Activated CD4-positive, alpha-beta T cell treated with anti-CD3 and anti-CD28 coated beads, Interleukin-2, amount 10 ng/mL, durations not matched to agents 24 days and 14 days (primary cell): ENCODE measurements at places on chromosomes 5 and 9.

DNA sequence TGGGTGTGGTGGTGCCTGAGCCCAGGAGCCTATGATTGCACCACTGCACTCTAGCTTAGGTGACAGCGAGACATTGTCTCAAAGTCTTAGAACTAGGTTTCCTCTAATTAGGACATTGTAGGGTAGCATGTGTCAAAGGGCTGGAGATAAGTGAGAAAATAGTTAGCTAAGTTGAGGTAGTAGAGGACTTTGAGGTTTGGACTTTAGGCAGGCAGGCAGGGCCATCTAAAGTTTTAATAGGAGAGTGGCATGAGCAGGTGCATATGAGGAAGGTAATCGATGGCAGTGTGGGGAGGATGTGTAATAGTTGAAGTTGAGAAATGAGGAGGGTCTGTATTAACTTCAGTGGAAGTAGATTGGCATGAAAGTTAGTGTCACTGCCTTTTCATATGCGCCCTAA, 21.1 kb downstream of the CNOT6 start:
- H3K27me3 ChIP-seq = no peaks in the 10 kb centered on the region
- DNase-seq = no peak
- no peak overlapping the region for H3K4me3 ChIP-seq
- no peak overlapping the region for H3K27ac ChIP-seq

DNA sequence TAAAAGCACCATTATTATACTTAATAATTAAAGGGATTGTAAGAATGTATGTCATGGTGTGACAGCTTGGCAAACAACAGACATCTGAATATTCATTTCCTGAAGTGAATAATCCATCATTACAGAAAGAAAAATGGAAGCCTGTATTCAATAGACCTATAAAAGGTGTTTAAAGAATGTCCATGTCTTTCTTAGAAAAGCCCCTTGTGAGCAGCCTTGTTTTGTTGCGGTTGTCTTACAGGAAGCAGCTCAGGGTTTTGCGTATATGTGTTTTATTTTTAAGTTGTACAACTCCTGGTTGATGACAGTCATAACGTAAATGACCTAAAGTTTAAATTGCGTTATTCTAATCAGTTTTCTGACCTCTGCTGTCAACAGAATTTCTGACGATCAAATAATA, 53.8 kb downstream of the CAST start:
- no peak overlapping the region for H3K4me3 ChIP-seq
- no peaks in the 10 kb centered on the region for H3K27me3 ChIP-seq
- peak; percentile 45 for DNase-seq
- H3K27ac ChIP-seq = no peak overlapping the region
- H3K4me1 ChIP-seq = peaks cover 13% of the 10 kb centered on the region

DNA sequence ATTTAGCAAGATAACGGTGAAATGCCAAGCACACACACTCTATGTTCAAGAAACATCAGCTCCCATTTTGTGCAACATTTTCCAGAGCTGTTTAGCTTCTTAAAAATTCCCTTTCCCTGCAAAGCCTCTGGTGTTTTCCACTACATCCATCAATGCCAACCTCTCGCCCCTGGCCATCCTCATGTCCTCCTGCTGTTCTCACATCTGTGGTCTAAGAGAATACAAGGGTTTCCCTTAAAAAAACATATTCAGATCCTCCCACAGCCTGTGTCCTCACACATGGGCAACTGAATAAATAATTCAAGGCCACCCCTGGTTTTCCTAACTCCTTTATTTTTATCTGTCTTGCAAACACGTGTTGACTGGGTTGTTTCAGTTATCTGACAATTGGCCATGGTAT, 70.3 kb downstream of the PAPPA start:
- H3K4me1 ChIP-seq = no peaks in the 10 kb centered on the region
- H3K27ac ChIP-seq = no peak overlapping the region
- no peaks in the 10 kb centered on the region for H3K27me3 ChIP-seq
- no peak overlapping the region for H3K4me3 ChIP-seq
- no peaks in the 10 kb centered on the region for H3K36me3 ChIP-seq

GRCh38 chr9:13603921-13604320, 324.4 kb upstream of the MPDZ start:
- no peaks in the 10 kb centered on the region for H3K4me1 ChIP-seq
- no peak for DNase-seq
- no peaks in the 10 kb centered on the region for H3K27me3 ChIP-seq
- no peak overlapping the region for H3K4me3 ChIP-seq
- H3K36me3 ChIP-seq = no peaks in the 10 kb centered on the region
- no peak overlapping the region for H3K27ac ChIP-seq

DNA sequence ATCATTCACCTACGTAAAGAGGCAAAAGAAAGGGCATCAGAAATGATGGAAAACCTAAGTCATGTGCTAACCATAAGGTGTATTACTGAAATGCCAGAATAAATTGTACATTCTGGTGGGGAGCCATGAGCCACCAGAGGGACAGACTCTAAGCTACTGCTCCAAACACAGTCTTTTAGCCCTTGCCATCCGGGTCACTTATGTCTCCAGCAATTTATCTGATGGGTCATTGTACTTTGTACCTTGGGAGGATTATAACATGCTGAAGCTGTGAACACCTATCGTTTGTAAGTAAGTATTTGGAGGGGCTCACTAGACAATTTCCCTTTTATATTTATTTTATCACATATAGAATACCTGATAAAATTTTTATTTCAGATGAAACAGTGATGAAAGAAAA, 495.1 kb downstream of the KIF4B start:
- H3K27me3 ChIP-seq = no peaks in the 10 kb centered on the region
- H3K36me3 ChIP-seq = no peaks in the 10 kb centered on the region
- H3K4me3 ChIP-seq = no peak overlapping the region
- H3K4me1 ChIP-seq = no peaks in the 10 kb centered on the region
- no peak for DNase-seq

DNA sequence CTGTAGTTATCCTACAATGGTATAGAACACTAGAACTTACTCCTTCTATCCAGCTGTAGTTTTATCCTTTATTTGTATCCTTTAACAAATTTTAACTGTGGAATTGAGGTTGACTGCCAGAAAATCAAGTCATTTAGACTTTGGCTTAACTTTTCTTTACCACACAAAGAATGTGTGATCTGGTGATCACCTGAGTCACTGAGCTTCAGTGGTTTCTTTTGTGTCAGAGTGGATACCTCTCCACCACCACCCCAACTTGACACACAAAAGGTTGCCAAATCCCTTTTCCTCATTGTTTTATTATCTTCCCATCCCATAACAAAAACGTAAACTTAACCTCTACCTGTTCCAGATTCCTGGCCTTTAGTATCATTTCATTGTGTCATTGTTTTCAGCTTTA, 5.5 kb downstream of the OTULIN start:
- peak overlapping the region; percentile 76 for H3K27ac ChIP-seq
- H3K4me1 ChIP-seq = peaks cover 70% of the 10 kb centered on the region
- peak overlapping the region; percentile 42 for H3K4me3 ChIP-seq
- H3K27me3 ChIP-seq = no peaks in the 10 kb centered on the region
- H3K36me3 ChIP-seq = peaks cover 41% of the 10 kb centered on the region
- DNase-seq = no peak

DNA sequence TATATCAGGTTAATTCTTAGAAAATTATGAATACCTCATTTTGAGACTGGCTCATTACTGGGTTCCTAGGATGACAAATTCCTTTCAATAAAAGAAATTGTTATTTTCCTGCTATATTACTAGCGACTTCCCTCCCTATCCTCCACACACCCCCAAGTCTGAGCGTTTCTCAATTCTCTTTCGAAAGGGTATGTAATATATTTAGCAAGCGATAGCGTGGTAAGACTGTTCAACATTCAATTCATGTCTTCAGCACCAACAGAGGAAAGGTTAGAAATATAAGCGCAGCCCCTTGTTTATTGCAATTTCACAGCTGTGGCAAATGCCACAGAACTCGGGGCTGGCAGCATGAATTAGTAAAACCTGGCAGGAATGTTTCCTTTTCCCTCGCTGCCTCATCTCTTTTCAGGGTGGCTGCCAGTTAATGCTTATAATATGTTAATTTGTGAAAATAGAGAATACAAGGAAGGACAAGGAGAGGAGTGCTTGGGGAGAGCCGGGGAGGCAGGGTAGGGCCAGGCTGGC, 152.7 kb upstream of the TBCA start:
- DNase-seq = no peak
- H3K36me3 ChIP-seq = no peaks in the 10 kb centered on the region
- H3K27ac ChIP-seq = no peak overlapping the region
- H3K4me1 ChIP-seq = peaks cover 2% of the 10 kb centered on the region
- peaks cover 13% of the 10 kb centered on the region for H3K27me3 ChIP-seq

GRCh38 chr9:70060883-70061507, 17.3 kb downstream of the MAMDC2 start:
- no peaks in the 10 kb centered on the region for H3K27me3 ChIP-seq
- H3K27ac ChIP-seq = no peak overlapping the region
- H3K4me3 ChIP-seq = no peak overlapping the region
- no peak for DNase-seq

- H3K4me3 ChIP-seq = no peak overlapping the region
- H3K27ac ChIP-seq = no peak overlapping the region
- H3K4me1 ChIP-seq = no peaks in the 10 kb centered on the region
- H3K36me3 ChIP-seq = no peaks in the 10 kb centered on the region
- H3K27me3 ChIP-seq = no peaks in the 10 kb centered on the region
- DNase-seq = peak; percentile 68
Measured at GRCh38 chr5:145697251-145697990, 137.7 kb downstream of the PRELID2 start.

DNA sequence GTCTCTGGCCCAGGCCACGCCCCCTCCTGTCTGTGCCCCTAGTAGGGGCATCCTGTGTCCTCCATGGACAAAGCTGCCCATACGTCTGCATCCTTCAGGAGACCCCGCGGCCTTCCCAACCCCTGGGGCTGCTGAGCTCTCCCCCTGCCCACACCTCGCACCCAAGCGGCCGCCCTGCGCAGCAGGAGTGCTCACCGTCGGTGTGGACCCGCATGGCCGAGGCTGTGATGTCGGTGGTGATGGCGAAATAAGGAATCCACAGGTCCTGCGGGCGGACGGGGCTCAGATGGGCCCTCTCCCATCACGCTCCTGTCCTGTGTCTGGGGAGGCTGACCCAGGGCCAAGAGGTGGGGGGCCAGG, 4.8 kb upstream of the NSMF start:
- H3K4me1 ChIP-seq = peaks cover 2% of the 10 kb centered on the region
- peaks cover 4% of the 10 kb centered on the region for H3K27me3 ChIP-seq
- no peak overlapping the region for H3K27ac ChIP-seq
- no peaks in the 10 kb centered on the region for H3K36me3 ChIP-seq
- no peak overlapping the region for H3K4me3 ChIP-seq
- DNase-seq = no peak

GRCh38 chr9:124258607-124259157, 933 bp downstream of the NEK6 start:
- peak overlapping the region; percentile 94 for H3K4me3 ChIP-seq
- peaks cover 47% of the 10 kb centered on the region for H3K27me3 ChIP-seq
- peaks cover 54% of the 10 kb centered on the region for H3K4me1 ChIP-seq
- peaks cover 7% of the 10 kb centered on the region for H3K36me3 ChIP-seq
- DNase-seq = no peak
- H3K27ac ChIP-seq = peak overlapping the region; percentile 93

DNA sequence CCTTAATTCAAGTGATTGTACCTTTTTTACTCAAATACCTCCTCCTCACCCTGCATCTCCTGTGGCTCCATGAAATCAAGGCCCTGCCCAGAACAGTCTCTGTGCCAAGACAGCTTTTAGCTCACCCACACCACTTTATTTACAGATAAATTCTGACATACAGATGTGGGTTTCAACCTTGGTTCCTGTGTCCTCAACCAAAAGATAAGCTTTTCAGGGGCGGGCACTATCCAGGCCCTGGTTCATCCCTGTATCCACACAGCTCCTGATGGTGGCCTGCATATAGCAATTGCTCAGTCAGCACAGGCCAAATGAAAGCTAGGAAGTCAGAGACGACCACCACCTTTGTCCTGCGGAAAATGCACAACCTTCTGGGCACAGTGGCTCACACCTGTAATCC, 8.3 kb downstream of the SHB start:
- no peak overlapping the region for H3K27ac ChIP-seq
- no peak overlapping the region for H3K4me3 ChIP-seq
- H3K27me3 ChIP-seq = peaks cover 24% of the 10 kb centered on the region

- peak overlapping the region; percentile 82 for H3K27ac ChIP-seq
- peaks cover 43% of the 10 kb centered on the region for H3K36me3 ChIP-seq
- DNase-seq = peak; percentile 78
- H3K4me3 ChIP-seq = no peak overlapping the region
- H3K4me1 ChIP-seq = peaks cover 9% of the 10 kb centered on the region
Measured at GRCh38 chr5:134813407-134813806, 32.4 kb upstream of the C5orf24 start.

- no peak overlapping the region for H3K4me3 ChIP-seq
- H3K27ac ChIP-seq = peak overlapping the region; percentile 41
- DNase-seq = no peak
- peaks cover 7% of the 10 kb centered on the region for H3K4me1 ChIP-seq
- no peaks in the 10 kb centered on the region for H3K36me3 ChIP-seq
- H3K27me3 ChIP-seq = peaks cover 17% of the 10 kb centered on the region
Measured at GRCh38 chr9:93268551-93269314, 84.8 kb downstream of the WNK2 start.

- no peak overlapping the region for H3K27ac ChIP-seq
- no peaks in the 10 kb centered on the region for H3K36me3 ChIP-seq
- H3K4me1 ChIP-seq = no peaks in the 10 kb centered on the region
Measured at GRCh38 chr9:117293206-117294114, 121.4 kb downstream of the ASTN2 start.

DNA sequence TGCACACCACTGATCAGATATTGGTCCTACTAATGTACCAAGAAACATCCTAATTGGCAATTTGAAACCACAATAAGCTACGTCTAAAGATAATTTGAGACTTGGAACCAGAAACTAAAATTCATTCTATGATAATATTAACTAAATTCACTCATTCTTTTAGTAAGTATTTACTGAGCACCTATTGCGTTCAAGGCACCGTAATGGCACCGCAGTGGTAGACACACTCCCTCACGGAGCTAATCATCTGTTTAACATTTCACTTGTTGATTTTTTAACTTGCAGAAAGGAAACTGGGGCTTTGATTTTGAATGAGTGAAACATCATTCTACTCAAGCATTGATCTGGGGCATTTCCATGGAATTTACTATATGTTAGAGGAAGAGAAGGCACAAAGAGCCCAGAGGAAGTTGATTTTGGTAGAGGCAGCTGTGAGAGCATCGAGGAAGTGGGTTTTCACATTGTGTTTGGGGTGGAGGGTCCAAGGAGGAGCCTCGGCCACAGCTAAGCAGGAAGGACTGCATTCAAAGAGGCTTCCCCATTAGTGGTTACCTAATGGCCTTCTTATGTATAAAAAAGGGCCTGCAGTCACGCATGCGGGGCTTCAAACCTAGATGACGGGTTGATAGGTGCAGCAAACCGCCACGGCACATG, 7.1 kb downstream of the RAPGEF1 start:
- DNase-seq = peak; percentile 87
- peaks cover 85% of the 10 kb centered on the region for H3K4me1 ChIP-seq
- H3K4me3 ChIP-seq = peak overlapping the region; percentile 79
- H3K27me3 ChIP-seq = no peaks in the 10 kb centered on the region
- peak overlapping the region; percentile 93 for H3K27ac ChIP-seq
- peaks cover 38% of the 10 kb centered on the region for H3K36me3 ChIP-seq

DNA sequence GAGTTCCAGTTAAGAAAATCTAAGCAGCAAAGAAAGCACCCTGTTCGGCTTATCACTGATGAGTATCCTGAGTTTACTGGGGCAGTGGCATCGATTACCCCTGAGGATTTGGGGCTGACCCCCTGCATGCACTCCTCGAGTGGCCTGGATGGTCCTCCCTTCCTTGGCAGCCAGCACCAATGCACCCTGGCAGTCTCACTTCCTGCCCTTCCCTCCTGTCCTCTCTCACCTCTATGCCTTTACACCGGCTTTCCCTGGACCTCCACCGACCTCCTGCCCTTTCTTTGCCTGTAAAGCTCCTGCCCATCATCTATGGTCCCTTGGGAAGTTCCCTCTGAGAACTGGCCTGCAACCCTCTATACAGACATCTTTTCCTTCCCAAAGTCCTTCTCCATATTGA, 97.1 kb downstream of the TTLL11 start:
- H3K27ac ChIP-seq = no peak overlapping the region
- no peaks in the 10 kb centered on the region for H3K4me1 ChIP-seq
- no peaks in the 10 kb centered on the region for H3K27me3 ChIP-seq
- no peak for DNase-seq
